ENCODE measurements at places on chromosomes 6 and 20. TPM values are rescaled to one million over a fixed set of nuclear protein-coding genes. Genes with fewer than 3 reads are reported as not detected.
A peak's percentile ranks its signal among the peaks of the same experiment; 100 is the strongest.

- no peak for DNase-seq
Observed at GRCh38 chr6:36076178-36077063, 48.8 kb downstream of the MAPK14 start.

DNA sequence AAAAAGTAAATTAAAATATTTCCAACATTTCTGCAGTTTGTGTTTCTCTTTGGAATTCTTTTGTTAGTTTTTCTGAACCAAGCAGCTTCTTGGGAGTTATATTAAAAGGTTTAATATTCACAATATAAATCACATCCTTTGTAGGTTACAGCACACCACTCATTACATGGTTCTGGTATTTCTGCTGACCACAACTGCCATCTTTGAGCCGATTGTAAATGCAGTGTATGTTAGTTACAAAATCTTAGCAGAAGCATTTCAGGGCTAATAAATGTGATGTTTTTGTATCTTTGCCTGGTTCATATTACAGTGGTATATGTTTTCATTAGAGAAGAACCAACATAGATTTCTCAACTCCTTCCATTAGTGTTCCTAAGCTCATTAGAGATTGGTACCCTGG, 19.1 kb upstream of the TSHZ2 start:
- no peak for DNase-seq

Gene LBP
- 0.15 TPM for total RNA-seq

Gene DXO
- total RNA-seq: 38.1 TPM

Gene TMEM170B
- total RNA-seq: 1.3 TPM

Gene YWHAB
- total RNA-seq: 267 TPM

DNA sequence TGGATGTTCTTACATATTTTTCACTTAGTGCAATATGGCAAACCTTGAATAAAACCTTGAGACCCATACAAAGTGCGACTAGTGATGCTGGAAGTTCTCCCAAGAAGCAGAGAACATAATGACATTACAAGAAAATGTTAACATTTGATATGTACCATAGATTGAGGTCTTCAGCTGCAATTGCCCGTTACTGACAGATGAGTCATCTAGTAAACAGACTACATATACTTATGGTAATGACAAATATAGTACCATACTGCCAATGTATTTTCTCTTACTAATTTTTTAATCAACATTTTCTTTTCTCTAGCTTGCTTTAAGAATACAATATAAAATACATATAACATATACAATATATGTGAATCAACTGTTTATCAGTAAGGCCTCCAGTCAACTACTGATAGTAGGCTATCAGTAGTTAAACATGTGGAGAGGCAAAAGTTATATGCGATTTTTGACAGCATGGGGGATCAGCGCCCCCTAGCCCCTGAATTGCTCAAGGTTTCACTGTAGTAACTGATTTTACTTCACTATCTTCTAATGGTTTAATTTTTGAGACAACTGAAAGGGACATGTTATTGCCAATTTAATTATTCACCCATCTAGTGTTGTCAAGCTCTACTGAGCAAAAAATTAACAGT, 166.7 kb upstream of the ADGRB3 start:
- DNase-seq: no peak

Gene PTPRK
- 61.8 TPM for total RNA-seq

GRCh38 chr6:27839626-27840475, 72.3 kb downstream of the OR2B2 start:
- DNase-seq: peak; percentile 46

Gene UST
- 0.15 TPM for total RNA-seq

- DNase-seq: peak; percentile 22
Observed at GRCh38 chr6:80214436-80215022, 108.1 kb downstream of the BCKDHB start.

GRCh38 chr20:16844406-16844805, 96.2 kb downstream of the OTOR start:
- DNase-seq: no peak

DNA sequence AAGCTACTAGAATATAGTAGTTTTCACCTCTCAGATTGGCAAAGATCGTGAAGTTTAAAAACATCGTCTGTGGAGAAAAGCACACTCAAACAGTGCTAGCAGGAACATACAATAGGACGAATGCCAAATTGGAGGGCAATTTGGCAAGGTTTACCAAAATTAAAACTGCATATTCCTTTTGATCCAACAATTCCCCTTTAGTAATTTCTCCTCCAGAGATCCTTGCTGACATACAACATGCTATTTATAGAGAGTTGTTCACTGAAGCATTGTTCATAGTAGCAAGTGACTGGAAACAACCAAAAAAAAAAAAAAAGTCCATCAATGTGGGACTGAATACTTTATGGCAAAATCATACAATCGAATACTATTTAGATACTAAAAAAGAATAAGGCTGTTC, 202.2 kb downstream of the ATXN1 start:
- DNase-seq: no peak

Gene GNMT
- total RNA-seq: 0.72 TPM

DNA sequence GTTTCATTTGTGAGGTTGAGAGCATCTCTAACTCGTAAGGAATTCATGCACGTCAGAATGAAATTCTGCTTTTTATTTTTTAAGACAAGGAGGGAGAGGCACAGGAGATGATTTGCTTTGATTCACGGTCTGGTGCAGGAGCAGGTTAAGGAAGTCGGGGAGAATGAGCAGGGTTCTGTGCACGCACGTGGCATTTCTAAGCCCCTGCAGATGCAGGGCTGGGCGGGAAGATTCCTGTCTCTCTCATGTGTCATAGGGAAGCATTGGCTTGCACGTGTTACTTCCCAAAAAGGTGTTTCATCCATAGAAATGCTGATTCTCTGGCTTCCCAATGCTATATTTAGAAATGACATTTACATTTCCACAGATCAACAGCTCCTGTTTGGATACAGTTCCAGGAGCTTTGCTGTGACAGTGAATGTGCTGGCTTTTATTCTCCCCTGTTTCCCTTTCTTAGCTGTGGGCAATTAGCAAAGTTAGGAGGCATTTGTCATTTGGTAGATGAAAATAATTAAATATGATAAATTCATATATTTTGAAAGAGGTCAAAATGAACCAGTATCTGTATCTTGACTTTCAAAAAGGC, 119.7 kb upstream of the ZFP64 start:
- DNase-seq: no peak

DNA sequence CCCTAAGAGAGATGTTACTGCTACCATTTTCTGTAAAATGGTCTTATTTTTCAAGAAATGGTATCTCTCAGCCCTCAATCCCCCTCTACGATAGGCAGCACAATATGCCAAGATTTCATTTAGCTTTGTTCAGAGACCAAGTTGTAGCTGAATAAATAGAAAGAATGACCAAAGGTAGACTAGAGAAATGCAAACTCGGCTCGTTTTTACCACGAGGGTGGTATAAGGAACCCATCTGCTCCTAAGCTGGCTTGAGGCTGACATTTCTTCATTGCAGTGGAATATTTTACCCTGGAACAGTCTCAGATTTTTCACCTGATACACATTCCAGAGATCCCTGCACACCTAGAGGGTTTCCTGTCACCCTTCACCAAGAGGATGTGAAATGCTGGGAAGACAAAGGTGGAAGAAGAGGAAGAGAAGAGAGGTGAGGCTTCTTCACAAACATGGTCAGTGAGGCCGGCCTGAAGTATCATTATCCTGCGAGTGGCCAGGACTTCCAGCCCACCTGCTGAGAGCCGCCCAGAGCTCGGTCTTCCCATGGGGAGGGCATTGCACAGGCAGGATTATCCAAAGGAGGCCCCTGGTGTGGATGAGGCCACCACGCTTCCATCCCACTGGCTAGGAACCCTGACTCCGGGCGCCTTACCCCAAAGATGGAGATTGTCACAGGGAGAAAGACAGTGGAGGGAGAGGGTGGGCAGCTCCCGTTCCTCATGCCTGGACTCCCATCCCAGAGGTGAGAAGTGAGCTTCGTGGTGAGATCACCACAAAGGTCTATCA, 57.1 kb upstream of the AFDN start:
- no peak for DNase-seq

Gene MYO6
- 52.3 TPM for total RNA-seq

DNA sequence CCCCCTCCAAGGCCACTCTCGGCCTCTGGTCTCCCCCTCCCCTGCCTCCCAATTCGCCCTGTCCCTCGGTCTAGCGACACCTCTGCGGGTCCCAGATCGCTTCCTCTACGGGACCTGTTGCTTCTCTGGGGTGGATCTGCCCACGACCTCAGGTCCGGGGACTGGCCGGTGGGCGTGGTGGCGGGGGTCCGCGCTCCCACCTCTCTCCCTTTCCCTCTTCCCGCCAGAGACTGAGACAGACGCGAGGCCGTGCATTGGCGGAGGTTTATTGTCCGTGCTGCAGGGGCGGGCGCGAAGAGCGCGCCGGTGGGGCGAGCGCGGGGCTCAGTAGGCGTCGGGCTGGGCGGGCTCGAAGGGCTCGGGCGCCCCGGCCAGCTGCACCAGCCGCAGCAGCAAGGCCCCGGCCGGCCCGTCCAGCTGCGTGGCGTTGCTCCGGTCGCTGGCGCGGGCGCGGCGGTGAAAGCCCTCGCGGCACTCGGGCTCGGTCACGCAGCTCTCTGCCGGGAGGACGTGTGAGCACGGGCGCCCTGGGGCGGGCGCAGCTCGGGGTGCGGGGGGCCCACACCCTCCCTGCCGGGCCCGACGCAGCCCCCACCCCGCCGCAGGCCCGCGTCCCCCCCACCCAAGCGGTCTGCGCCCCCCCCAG, 2.1 kb downstream of the AVP start:
- DNase-seq: no peak

All from Panc1 (cell line).